Stimulated activated CD8-positive, alpha-beta memory T cell treated with anti-CD3 and anti-CD28 coated beads, Interleukin-2, amount 100 ng/mL, for 1 hour (primary cell): ENCODE measurements at places on chromosomes 1 and 21.
A peak's percentile ranks its signal among the peaks of the same experiment; 100 is the strongest.

DNA sequence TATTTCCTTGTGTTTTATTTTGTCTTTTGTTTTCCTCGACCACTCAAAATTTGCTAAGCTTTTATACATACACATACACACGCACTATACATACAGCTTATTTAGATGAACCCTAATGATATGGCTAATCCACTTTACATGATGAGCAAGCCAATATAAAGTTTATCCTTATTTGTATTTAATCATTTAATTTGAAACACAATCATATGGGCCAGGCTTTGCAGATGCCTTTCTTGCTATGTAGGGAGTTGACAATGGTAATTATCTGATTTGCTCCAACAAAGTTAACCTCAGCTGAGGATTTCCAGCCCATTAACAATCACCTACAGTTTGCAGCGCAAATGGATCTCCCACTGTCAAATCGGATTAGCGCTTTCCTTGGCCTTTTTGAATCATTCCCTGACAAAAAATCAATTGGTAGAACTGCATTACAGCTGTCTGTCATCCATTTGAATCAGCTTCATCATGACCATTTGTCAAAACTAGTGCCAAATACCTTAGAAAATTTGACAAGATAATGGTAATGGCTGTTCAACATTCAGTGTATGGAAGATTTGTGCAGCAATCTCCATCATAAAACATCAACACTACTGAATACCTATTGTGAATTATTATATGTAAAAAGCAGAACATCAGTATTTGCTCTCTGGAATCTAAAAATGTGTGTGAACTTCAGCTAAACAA is 352.6 kb downstream of the MRPL39 start:
- no peak for DNase-seq

- DNase-seq: no peak
These were observed 1.6 kb downstream of the DONSON start for GRCh38 chr21:33586927-33587326.

DNA sequence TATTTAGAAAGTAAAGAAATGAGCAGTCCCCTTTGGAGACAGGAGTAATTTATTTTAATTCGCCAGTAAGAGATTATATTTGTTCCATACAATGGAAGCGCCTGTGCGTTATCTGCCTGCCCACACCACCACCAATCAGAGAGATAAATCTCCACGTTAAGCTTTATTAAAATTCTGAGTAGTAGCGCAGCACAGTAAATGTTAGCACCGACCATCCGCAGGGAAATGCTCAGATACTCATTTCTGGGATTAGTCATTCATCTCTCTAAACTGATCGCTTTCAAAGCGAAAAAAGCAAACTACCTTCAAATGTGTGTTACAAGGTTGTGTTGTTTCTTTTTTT is 1.2 kb downstream of the ETS2 start:
- no peak for DNase-seq

DNA sequence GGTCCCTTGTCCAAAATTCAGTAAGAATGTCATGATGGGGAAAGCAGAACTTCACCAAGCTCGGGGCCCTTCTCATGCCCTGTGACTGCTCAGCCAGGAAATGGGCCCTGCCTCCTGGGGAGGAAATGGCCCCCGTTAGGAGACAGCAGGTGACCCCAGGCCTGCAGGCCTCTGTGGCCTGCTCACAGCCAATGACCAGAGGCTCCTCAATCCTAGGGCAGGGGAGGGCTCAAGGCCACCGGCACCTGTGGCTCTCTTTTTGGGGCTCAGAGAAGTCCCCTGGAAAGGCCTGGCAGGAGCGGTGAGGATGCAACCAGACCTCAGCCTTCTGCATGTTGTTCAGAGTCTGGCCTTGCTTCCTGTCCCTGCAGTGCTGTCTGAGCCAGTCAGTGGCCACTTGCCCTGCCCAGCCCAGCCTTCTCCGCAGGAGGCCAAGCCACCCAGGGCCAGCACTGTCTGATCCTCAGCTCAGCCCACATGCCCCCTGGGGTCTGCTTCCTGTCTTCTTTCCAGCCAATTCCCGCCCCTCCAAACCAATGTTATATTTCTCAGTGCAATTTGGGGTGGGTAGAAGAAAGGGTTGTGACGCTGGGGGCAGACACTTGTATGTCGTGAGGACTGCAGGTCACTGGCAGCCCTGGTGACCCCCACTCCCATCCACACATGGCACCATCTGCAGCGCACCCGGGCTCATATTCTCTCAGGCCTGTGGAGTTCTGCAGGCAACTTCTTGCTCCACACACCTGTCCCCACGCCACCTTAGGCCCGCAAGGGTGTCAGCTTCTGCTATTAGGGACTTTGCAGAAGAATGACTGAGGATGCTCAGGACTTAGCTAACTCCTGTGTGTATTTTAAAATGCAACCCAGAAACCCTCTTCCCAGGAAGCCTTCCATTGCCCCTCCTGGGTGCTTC is 83.6 kb downstream of the ITPKB start:
- DNase-seq: no peak

DNA sequence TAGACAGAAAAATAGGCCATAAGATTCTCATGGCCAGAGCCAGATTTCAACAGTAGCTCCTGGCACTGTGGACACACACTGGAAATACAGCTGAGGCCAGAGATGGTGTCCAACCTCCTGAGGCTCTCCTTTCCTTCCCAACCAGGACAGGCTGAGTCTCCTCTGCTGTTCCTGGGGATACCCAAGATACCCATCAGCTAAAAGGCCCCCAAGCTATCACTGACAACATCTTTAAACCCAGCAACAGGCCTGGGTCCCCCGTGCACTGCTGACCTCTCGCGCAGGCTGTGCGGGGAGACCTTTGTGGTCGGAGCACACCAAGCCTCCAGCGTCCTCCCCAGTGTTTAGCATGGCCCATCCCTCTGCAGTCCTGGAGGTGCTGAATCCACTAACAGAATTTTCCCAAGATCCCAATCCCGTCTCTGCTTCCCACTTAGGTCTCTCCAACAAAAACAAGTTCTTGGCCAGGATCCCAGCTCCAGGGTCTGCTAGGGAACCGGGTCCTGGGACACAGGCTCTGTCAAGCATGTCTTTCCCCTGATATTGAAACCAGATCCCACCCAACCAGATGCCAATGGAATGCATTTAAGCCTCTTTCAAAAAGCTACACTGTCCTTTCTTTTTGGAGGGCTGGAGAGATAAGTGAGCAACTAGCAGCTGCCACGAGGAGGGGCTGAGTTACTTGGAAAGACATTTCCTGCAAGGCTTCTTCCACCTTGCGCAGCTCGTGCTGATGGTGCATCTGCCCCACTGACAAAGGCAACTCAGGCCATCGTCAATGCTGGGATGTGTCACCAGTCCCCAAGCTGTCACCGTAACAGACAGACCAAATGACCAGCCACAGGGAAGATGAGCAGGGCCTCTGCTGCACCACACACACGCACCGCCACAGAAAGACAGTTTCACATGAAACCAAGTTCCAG is 73.2 kb downstream of the BCAR3 start:
- no peak for DNase-seq

GRCh38 chr1:203524152-203524551 is 30.2 kb downstream of the OPTC start:
- DNase-seq: no peak

- DNase-seq: no peak
These were observed 121.0 kb downstream of the GLIS1 start for GRCh38 chr1:53617851-53618499.

DNA sequence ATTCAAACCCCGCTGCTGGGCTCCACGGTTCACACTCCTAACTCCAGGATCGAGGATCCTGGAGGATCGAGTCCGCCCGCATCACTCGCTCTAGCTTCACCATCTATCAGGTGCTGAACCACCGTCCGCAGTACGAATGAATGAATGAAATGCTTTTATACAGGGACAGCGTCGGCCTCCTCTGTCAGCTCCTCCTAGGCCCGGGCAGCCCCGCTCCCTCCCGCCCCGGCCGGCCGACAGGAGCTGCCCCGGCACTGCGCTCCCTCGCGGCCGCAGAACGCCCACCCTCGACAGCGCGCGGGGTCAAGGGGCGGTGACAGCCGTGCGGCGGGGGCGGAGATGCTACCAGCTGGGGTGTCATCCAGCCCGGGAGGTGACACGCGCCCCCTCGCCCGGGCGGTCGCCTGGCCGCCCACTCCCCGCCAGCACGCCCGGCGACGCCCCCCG is 520 bp downstream of the ZBTB17 start:
- DNase-seq: peak; percentile 52

DNA sequence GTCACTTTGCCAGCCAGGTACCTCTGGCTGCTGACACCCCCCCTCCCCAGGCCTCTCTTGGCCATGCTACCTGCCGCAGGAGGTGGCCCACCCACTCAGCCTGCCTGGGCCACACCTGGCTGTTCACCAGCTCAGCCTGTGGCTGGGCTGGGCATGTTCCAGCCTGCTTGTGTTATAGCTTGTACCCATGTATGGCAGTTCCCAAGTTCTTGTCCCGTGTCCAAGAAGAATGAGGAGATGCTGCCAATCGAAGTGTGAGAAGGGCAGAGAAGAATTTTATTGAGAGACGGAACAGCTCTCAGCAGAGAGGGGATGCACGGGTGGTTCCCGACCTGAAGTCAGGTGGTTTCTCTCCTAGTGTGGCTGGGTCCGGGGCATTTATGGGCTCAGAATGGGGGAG is 3.9 kb upstream of the MMEL1 start:
- DNase-seq: no peak

DNA sequence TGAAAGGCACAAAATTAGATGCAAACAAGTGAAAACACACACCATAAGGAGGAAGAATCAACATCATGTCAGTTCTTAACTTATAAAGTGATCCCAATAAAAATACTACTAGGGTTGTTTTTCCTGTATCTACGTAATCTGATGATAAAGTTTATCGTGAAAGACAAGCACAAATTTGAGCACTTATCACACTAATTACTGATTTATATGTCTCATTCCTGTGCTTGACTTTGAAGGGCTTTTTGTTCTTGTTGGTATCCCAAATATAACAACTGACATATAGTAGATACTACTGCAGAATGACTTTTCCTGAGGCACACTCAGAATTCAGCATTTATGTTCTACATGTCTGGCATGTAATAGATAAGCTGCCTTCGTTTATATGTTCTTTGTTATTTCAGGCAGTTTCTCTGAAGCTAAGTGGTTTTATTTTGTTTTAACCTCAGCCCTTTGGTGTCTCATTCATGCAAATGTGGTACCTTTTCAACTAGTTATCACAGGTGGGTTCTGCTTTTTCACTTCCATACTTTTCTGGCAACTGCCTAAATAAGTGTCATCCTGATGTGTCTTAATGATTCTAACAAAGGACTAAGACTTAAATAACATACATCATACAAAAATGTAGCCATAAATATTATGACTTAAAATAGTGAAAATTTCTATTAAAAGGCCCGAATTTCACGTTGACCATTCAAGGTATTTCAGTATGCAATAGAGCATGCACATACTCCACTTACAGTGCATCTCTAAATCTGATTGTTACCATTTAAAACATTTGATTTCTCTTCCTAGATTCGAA is 73.2 kb downstream of the LRRC8C start:
- no peak for DNase-seq
